ENCODE measurements at places on chromosomes 2 and 18. TPM values are rescaled to one million over a fixed set of nuclear protein-coding genes. Genes with fewer than 3 reads are reported as not detected.

The SLC35F5 gene
- 139 TPM for total RNA-seq

The HAAO gene
- 2.7 TPM for total RNA-seq

The TXNDC2 gene
- not detected for total RNA-seq

The GPR17 gene
- total RNA-seq = 8.9 TPM

The FIGN gene
- total RNA-seq = 22.1 TPM

The SULT1C2 gene
- total RNA-seq = 0.73 TPM

The AKAIN1 gene
- total RNA-seq = 6.9 TPM

The USP14 gene
- total RNA-seq = 31.3 TPM

The WDR54 gene
- 18.3 TPM for total RNA-seq

The FBXO48 gene
- 1.5 TPM for total RNA-seq

The IL1RL2 gene
- total RNA-seq = 0.73 TPM

The GRB14 gene
- total RNA-seq = 9.0 TPM

DNA sequence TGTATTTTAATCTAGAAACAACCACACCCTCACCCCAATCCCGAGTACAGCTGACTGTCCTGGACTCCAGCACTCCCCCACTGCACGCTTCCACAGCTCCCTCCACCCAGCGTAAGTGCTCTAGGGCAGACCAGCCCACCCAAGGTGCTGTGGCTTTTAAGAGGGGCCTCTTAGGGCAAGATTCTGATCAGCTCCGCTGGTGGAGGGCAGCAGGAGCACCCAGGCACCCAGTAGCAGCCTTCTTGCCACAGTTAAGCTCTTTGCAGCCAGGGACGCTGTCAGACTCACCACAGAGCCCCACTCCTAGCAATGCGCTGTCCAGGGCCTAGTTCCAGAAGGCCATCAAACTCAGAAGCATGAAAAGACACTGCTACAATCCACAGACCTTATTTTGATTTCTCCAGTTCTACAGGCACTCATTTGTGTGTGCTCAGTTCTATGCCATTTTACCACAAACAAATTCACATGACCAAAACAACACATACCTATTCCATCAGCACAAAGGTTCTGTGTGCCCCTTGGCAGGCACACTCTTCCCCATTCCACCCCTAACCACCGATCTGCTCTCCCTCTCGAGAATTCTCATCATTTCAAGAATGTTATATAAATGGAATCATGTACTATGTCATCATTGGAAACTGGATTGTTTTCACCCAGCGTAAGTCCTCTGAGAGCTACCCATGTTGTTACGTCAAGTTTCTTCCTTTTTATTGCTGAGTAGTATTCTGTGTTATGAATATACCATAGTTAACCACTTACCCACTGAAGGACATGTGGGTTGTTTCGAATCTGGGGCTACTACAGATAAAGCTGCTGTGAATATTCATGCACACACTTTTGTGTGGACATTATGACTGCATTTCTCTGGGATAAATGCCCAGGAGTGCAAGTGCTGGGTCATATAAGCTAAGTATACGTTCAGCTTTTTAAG is 40.4 kb downstream of the PTPN2 start:
- no peak for DNase-seq

DNA sequence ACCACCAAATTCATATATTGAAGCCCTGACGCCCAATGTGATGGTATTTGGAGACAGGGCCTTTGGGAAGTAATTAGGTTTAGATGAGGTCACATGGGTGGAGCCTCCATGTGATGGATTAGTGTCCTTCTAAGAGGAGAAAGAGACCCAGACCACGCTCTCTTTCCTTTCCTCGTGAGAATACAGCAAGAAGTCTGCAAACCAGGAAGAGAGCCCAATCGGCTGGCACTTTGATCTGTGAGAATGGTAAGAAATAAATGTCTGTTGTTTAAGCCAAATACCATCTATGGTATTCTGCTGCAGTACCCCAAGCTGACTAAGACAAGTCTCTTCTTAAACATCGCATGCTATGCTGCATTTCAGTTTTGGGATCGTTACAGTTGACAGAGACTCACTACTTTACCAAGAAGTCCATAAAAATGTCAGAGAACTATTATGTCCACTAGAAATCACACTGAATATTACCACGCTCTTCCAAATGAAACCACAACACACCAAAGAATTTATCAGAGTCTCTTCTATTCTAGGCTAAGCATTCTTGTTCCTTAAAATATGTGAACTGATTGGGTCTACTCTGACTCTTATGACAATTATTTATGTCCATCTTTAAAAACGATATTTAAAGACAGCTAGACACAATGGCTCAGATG is 48.5 kb downstream of the LPIN2 start:
- no peak for DNase-seq

DNA sequence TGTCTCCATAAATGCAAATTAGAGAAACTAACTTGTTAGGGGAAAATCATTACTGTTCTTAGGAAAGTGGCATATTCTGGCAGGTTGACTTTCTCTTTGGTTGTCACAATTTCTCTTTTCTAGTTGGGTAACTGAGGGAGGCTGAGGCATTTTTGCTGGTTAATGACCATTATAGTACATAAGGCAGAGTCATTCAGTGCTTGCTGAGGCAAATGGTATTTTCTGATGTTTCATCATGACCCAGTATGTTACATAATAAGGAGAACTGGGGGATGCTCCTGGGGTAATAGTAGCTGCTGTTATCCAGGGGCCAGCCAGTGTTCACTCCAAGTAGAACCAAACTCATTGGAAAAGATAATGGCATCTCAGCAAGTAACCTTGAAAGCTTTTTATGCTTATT is 62.3 kb downstream of the ITGA6 start:
- DNase-seq = no peak

DNA sequence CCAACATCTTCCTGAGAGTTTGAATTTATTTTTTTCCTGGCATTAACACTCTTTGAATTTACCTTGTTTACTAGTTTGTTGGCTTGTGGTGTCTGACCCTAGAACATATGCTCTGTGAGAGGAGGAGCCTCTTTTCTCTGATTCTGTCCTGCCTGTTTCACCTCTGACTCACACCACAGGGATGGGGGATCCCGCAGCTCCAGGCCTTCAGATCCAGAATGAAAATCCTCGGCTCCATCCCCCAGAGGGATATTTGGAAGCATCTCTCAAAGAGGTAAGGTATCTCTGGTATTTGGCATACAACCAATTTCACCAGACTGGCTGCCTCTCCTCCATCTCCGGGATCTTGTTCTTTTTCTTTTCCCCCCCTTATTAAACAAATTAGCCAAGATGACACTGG is 104.7 kb downstream of the GPR39 start:
- no peak for DNase-seq

- DNase-seq = no peak
Measured at GRCh38 chr18:31380912-31381311, 4.3 kb downstream of the DSG4 start.

DNA sequence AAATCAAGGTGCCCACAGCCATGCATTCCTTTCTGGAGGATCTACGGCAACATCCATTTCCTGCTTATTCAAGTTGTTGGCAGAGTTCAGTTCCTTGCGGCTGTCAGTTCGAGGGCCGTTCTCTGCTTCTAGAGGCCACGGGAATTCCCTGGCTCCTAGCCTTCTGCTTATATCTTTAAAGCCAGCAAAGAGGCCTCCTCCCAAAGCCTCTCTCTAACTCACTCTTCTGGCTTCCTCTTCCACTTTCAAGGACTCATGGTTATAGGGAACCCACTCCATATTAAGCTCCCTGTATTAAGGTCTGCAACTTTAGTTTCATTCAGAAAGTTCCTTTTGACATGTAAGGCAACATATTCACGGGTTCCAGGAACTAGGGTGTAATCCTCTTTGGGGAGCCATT is 150.1 kb upstream of the RMP24 start:
- no peak for DNase-seq

DNA sequence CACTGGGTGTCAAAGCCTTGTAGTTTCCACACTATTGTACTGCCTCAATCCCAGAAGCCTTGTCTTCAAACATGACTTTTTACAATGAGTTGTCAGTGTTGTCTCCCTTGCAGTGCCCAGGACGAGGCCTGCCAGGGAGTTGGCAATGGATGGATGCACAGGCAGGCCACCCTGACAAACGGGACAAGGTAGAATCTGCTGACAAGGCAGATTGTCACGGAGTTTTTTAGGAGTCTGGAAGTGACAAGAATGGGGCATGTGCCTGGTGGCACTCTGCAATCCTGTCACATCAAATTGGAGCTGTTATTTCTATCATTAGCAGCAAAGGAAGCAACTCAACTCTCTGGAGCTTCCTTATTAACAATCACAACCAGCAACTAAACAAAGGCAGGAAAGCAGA is 25.2 kb upstream of the GPR39 start:
- no peak for DNase-seq

- no peak for DNase-seq
Measured at GRCh38 chr2:146365041-146365440, 1479.8 kb upstream of the ACVR2A start.

GRCh38 chr18:39025531-39025930 is 1459.9 kb upstream of the CELF4 start:
- DNase-seq = no peak

DNA sequence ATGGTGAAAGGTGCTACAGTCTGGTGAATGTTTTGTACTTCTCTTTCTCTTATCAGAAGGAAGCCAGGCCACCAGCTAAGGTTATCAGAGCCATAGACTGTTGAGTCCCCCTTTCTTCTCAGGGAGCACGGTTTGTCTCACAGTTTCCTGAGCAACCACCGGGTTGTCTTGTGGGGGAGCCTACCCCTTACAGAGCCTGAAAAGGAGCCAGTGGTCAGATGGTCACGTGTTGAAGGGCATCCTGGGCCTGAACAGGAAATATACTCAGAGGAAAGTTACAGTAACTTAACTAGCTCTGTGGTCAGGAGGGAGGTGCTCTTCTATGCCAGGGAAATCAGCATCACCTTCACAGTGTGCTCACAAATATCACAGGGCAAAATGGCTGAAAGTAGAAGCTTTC is 11.6 kb downstream of the CD28 start:
- no peak for DNase-seq

GRCh38 chr2:153417077-153417476 is 61.5 kb downstream of the RPRM start:
- DNase-seq = no peak

- no peak for DNase-seq
Measured at GRCh38 chr2:101517758-101518271, 42.9 kb upstream of the RFX8 start.

DNA sequence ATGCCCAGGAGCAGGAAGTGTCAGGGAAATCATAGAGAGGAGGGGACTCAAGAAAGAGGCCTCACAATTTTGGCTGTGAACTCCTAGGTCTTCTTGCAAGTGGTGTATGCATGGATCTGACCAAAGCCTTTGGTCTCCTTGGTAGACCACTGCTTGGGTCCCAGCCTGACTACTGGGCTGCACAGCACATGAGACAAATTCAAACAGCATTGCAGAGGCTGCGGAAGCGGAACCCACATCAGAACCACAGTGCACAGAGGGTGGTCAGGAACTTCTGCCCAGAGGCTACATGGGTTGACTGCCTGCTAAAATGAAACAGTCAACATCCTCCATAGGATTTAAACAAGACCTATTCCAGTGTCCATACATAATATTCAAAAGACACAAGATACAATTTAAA is 39.4 kb downstream of the CLIP4 start:
- DNase-seq = no peak

- DNase-seq = no peak
Measured at GRCh38 chr2:15834381-15835031, 105.8 kb upstream of the MYCN start.

DNA sequence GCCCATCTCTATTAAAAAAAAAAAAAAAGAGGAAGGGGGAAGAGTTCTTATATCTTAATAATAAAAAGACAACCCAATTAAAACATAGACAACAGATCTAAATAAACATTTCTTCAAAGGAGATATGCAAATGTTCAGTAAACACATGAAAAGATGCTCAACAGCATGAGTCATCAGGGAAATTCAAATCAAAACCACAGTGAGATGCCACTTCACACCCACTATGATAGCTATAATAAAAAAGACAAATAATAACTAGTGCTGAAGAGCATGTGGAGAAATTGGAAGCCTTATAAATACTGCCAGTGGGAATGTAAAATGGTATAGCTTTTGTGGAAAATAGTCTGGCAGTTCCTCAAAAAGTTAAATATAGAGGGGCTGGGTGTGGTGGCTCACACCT is 61.5 kb upstream of the CYP20A1 start:
- DNase-seq = no peak

- no peak for DNase-seq
Measured at GRCh38 chr2:3498783-3499394, 20.4 kb downstream of the ADI1 start.

DNA sequence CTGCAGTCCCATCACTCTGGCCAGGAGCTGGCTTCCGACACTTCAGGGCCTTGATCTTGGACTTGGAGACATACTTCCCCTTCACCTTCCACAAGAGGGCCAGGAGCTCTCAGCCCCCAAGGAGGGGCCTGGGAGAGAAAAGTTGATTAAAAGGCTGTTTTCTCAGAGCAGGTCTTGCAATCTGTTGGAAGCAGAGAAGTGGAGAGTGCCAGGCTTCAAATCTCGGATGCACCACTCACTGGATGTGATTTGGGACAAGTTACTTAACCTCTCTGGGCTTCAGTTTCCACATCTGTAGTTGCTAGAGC is 255.3 kb downstream of the CYP26B1 start:
- DNase-seq = no peak

DNA sequence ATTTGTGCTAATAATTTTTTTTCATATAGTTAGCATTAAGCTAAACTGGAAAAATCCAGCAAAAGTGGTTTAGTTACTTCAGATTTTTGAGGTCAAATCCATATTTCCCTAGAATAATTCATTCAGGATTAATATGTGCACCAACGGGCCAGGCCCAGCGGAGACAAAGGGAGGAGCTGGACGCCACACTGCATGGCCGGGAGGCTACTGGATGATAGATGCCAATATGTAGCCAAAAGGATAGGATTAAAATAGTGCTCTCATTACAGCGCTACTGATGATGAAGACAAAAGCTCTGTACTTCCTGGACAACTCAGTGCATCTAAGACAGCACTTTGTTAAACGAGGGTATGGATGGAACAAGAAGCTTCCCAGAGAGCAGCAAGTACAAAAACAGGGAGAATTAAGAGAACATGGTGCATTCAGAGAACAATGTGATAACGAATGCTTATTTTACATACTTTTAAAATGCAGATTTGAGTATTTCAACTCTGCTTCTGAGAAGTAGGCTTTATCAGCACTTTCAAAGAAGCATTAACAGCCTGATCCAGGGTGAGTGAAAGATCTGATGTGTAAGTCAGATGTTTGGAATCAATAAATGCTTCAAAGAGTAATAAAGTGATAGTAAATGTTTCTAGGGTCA is 39.8 kb downstream of the PPP4R1 start:
- DNase-seq = no peak

DNA sequence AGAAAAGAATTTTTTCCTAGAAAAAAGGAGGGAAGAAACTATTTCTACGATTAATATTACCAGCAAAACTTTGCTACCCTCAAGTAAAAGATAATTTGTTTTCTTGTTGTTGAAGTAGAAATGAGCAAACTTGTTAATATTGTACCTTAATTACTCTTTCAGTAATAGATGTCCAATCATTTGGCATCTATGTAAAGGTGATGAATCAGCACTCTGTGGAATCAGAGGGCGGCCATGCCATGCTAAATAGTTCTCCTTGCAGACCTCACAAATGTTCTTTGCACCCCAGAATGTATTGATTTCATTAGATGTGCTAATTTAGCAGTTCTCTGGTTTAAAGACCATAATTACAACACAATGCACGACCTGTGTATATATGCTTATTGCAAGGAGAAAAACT is 29.1 kb upstream of the THSD7B start:
- no peak for DNase-seq

All from cerebellum (tissue), 4 donors.